ENCODE measurements at places on chromosomes 12 and 14.

DNA sequence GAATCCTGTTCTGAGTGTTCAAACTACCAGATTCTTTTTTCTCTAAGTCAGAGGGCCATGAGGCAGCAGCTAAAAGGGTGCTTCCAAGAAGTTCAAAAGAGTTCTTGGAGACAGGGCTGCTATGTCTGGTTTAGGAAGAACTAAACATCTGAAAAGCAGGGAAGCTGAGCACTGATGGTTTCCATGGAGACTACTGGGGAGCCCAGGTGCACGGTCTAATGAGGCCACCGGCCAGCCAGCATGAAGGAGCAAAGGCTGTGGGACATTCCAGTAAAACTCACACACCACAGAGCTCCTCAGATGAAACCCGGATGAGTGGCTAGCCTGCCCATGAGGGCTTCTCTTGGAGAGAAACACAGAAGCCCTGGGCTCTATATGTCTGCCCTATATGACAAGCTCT is 97.3 kb downstream of the KCNK10 start:
- no peak for DNase-seq

DNA sequence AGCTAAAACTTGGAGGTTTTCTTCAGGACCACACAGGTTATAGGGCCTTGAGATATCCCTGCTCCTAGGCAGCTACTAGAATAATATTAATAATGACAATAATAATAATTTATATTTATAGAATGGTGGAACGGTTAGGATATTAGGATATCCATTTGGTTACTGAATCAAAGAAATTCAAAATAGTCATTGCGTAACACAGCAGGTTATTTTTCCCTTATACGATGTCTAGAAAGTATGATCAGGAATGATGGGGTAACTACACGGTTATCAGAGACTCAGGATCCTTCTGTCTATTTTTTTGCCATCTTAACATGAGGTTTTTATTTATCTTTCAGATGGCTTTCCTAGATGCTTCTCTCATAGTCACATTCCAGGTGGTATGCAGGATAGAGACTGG is 39.0 kb downstream of the NEUROD4 start:
- DNase-seq, result no peak

DNA sequence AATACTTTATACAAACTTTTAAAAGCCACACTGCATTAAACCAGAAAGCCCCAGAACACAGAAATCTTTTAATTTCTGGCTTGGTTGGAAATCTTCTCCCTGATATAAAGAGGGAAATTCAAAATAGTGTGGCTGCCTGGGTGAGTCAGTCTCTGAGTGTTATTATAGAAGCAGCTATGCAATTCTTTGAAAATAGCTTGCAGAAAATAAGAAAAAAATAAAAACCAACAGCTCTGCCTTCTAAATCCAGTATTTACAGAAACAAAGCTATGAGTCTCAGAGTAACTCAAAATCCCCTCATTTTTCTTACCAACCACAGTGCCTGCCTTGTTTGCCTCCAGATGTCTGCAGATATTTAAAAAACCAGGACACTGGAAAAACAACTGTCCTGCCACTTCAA is 68.6 kb upstream of the FERMT2 start:
- no peak for DNase-seq

GRCh38 chr12:93536766-93537488 is 35.5 kb upstream of the SOCS2 start:
- DNase-seq, result no peak

DNA sequence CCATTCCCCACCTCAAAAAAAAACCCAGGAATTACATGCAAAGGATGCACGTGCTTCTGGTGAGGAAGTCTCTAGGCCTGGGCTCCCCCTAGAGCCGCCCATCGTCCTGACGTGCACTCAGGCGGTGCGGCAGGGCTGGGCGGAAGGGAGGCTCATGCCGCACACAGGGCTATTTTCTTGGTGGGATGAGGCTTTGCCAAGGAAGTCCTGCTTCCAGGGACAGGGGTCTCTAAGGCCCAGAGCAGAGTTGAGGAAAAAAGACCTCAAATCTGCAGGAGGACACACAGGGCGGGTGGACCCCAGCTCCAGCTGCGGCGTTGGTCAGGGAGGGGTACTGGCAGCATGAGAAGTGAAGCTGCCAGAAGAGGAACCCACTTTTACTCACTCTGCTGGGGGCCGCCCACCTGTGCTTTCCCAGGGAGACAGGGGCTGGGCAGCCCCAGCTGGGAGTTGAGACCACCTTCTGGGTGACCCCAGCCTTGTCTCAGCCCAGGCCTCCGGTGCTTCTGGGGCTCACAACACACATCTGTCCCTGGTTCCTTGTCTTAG is 4.2 kb downstream of the RHOF start:
- no peak for DNase-seq

- no peak for DNase-seq
These were observed 48.2 kb upstream of the LRFN5 start for GRCh38 chr14:41558490-41558889.

DNA sequence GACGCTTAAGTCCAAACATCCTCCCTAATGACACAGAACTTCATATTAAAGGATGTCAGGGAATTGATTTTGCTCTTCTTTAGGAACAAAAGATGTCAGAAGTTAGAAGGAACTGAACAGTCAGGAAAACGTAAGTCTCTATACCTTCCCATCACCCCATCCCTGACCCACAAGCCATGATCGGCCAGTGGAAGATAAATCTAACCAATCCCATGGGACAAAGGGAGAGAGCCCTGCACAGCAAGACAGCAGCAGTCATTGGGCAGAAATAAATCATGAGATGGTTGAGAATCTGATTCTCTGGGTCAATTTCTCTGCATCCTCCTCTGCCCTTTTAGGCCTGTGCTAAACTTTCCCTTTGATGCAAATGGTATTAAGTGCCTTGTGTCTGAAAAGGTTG is 414.9 kb downstream of the RGS6 start:
- no peak for DNase-seq

- DNase-seq, result no peak
These were observed 13.1 kb upstream of the TAC3 start for GRCh38 chr12:57029457-57029856.

GRCh38 chr12:131721548-131721947 is 10.7 kb downstream of the SFSWAP start:
- DNase-seq, result no peak

- no peak for DNase-seq
These were observed 91.9 kb downstream of the SLC8A3 start for GRCh38 chr14:70096866-70097265.

DNA sequence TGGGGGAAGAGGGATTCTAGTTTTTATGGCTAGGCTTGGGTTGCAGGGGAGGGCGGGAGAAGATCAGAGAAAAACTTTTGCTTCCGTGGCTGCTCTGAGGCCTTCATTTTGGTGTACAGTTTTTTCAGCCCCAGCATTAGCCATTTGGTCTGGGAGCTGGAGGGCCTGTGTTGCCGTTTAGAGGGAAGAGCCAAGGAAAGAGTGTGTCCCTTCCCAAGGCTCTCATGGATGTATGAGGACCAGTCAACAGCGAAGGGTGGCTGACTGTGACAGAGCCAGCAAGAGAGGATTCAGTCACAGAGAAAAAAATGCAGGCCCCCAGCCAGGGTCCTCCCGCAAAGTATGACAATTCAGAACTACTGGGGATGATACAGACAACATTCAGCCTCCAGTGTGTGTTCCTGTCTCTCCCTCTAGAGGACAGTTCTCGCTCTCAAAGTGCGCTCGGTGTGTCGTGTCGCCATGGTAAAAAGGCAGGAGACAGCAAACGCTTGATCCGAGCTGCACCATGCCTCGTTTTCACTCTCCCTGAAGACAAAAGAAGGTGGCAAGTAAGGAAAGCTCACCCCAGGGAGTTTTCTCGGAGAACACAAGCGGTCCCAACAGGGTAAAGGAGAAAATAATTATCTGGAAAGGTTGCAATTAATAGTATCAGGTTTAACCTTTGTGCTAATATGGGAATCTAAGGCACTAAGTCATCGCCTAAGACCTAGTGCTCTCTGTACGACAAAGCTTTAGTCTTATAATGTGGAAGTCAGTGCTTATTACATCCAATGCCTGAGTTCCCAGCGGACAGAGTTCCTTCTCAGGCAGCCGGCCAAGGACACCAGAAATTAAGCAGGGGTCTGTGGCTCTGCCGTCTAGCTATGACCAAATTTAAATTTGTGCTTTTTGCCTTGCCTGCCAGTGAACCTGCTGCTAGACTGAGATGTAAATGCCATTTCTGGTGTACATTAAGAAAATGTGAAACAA is 157.3 kb upstream of the PLXNC1 start:
- no peak for DNase-seq

DNA sequence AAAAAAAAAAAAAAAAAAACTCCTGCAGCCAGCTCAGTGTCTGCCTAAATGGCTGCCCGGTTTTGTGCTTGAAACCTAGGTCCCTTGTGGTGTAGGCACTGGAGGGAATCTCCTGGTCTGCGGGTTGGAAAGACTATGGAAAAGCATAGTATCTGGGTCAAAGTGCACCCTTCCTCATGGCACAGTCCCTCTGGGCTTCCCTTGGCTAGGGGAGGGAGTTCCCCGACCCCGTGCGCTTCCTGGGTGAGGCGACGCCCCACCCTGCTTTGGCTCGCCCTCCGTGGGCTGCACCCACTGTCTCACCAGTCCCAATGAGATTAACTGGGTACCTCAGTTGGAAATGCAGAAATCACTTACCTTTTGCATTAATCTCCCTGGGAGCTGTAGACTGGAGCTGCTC is 14.3 kb downstream of the PTCSC3 start:
- DNase-seq, result no peak

DNA sequence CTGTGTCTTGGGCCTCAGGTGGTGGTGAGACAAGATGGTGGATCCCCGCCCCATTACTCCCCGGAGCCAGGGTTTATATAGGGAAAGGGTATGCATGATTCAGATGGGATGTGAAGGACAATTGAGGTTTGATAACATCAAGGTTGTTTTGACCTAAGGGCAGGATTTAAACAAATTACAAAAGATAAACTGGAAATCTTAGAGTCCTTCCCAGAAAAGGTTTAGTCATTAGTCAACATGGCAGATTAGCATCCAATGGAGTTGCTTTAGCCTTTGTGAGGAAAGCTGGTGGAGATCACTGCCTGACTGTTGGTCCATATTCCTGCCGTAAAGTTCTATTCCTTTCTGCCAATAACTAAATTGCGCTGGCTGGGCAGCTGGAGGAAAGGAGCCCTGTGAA is 15.6 kb upstream of the FRMD6 start:
- DNase-seq, result no peak

DNA sequence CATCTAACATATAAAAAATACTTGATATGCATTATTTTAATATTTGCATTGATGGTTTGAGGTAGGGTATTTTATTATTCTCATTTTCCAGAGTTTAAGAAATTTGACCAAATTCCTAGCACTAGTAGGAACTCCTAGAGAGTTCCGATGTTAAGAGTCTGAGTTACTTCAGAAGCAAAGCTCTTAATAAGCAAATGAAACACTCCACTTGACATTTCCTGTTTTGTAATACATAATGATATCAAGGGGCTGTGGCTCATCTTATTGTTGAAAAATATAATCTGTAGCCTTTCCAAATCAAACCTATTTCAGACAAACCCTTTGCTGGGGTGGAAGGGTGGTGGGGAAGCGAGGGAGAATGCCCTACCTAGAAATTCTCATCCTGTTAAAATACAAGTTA is 355.5 kb downstream of the DIO2 start:
- no peak for DNase-seq

GRCh38 chr14:103058164-103059055 is 1.1 kb upstream of the CDC42BPB start:
- DNase-seq, result no peak

DNA sequence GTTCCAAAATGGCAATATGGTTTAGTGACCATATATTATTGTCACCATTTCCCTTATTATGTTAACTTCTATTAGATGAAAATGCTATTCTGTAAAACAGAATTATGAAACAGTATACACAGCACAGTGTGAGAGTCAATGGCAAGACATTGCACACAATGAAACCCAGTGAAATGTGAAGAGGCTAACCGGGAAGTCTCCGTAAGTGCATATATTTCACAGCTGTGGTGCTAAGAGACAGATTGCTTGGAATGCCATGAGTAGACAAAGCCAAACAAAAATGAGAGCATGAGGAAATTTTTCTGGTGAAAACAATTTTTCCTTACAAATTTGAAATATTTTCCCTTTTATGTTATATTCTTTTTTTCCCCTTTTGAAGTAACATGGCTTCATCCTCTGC is 49.4 kb downstream of the DYRK2 start:
- no peak for DNase-seq

DNA sequence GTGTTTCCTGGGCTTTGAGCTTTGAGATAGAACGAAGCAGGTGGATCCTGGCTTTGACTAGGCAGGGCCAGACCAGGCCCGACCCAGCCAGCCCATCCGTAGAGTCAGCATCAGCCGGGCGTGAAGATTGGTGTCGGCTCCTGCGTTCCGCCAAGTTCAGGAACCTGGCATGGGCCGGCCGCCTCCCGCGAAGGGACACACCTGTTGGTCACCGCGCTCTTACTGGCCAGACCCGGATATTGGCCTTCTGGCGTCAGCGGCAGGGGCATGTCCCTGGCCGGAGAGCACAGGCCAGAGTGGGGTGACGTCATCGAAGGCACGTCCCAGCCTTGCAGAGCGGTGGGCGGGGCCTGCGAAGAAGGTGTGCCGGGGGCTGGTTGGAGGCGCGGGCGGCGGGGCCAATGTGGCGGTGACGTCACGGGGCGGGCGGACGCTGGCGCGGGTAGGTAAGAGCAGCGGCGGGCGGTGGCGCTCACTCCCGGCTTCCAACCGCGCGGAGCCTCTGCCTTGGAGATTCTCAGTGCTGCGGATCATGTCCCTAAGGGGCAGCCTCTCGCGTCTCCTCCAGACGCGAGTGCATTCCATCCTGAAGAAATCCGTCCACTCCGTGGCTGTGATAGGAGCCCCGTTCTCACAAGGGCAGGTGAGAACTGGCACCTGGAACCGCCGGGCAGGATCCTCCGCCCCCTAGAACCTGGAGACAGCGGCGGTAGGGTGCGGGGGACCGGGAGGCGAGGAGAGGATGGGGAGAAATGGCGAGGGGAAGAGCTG is at the start of gene ARG2:
TSS of gene ARG2 (plus strand) at position 475 of the 771 bp plus-strand sequence. CDS start at position 533, 58 bp downstream.
- DNase-seq, result peak; percentile 92

DNA sequence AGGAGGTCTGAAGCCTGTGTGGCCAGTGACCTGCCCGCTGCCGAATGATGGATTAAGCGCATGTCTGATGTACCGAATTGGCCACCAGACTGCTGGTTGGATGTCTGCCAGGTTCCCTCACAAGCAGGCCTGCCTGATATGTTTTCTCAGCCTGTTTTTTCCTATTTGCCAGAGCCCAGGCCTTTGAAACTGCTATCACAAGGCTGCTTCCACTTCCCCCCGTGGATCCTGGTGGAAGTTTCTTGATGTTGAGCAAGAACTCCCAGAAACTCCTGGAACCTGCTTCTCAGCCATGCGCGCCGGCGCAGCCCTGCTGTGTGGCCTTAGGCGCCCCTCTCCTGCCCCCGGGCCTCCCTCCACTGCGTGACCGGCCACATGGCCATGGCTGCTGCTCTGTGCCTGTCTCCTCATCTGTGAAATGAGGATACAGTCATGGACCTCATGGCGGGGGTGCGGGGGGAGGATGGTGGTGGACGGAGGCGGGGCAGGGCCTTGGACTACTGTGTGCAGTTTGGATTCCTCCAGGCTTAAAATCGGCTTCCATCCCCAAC is 56.6 kb downstream of the CALM1 start:
- no peak for DNase-seq
